ENCODE measurements at places on chromosomes 4 and X. TPM values are rescaled to one million over a fixed set of nuclear protein-coding genes. Genes with fewer than 3 reads are reported as not detected.

GRCh38 chr4:89322671-89323070 is 15.1 kb upstream of the GPRIN3 start:
- no peaks in the 10 kb centered on the region for H3K36me3 ChIP-seq
- H3K27me3 ChIP-seq = no peaks in the 10 kb centered on the region
- H3K27ac ChIP-seq = no peak overlapping the region
- no peak for DNase-seq

GRCh38 chrX:7441586-7441985 is 293.6 kb upstream of the PUDP start:
- H3K36me3 ChIP-seq = no peaks in the 10 kb centered on the region
- no peaks in the 10 kb centered on the region for H3K27me3 ChIP-seq
- no peaks in the 10 kb centered on the region for H3K4me1 ChIP-seq
- H3K27ac ChIP-seq = no peak overlapping the region
- DNase-seq = no peak

The SFRP2 gene
- not detected for total RNA-seq

DNA sequence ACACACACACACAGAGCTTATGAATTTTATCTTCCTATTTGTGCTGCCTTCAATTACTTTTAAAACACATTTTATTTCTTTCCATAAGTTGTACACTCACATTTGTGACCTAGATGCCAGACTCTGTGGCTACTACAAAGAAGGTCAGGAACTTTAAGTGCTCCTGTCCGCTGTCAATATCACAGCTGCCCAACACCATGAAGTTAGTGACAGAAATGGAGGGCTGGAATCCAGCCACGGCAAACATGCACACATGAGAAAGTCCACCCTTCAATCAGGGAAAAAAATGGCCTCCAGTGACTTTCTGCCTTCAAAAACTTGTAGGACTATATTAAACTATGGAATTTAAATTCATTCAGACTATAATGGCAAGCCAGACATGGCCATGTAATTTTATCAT is 334.4 kb upstream of the FSTL5 start:
- no peaks in the 10 kb centered on the region for H3K4me1 ChIP-seq
- H3K27ac ChIP-seq = no peak overlapping the region
- H3K4me3 ChIP-seq = no peak overlapping the region
- DNase-seq = no peak

The ZFYVE28 gene
- 31.4 TPM for total RNA-seq

GRCh38 chr4:32929796-32930699 is 2209.9 kb downstream of the PCDH7 start:
- H3K27ac ChIP-seq = no peak overlapping the region
- H3K4me1 ChIP-seq = no peaks in the 10 kb centered on the region
- no peak overlapping the region for H3K4me3 ChIP-seq
- no peak for DNase-seq
- no peaks in the 10 kb centered on the region for H3K27me3 ChIP-seq

DNA sequence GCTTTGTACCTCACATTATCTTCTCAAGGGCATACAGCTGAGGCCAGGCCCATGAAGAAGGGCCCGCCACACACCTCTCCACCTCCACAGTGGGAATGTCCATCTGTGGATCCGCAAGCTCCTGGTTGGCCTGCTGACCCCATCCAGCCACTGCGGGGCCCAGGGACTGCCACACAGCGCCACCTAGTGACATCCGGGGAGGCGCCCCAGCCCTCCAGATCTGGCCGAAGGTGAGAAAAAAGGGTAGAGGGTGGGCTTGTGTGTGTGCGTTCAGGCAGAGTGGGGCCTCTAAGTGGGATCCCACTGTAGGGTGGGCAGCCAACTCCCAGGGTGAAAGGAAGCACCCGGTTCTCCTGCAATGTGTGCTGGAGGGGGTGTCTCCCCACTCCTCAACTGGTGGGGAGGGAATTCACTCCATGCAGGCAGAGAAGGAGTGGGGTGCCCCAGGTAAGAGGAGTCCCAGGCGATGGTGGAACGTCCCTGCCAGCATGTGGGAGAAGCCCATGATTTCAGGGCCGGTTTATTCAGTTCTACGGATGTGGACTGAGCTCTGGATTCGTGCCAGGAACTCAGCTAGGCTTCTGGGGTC is 117.3 kb downstream of the ENPP6 start:
- no peaks in the 10 kb centered on the region for H3K27me3 ChIP-seq
- peaks cover 5% of the 10 kb centered on the region for H3K4me1 ChIP-seq
- H3K36me3 ChIP-seq = no peaks in the 10 kb centered on the region
- no peak for DNase-seq
- H3K27ac ChIP-seq = no peak overlapping the region

- H3K27ac ChIP-seq = no peak overlapping the region
- H3K27me3 ChIP-seq = no peaks in the 10 kb centered on the region
- H3K4me1 ChIP-seq = no peaks in the 10 kb centered on the region
- DNase-seq = no peak
- H3K36me3 ChIP-seq = peaks cover 8% of the 10 kb centered on the region
Measured at GRCh38 chr4:105679186-105679585, 29.3 kb downstream of the INTS12 start.

DNA sequence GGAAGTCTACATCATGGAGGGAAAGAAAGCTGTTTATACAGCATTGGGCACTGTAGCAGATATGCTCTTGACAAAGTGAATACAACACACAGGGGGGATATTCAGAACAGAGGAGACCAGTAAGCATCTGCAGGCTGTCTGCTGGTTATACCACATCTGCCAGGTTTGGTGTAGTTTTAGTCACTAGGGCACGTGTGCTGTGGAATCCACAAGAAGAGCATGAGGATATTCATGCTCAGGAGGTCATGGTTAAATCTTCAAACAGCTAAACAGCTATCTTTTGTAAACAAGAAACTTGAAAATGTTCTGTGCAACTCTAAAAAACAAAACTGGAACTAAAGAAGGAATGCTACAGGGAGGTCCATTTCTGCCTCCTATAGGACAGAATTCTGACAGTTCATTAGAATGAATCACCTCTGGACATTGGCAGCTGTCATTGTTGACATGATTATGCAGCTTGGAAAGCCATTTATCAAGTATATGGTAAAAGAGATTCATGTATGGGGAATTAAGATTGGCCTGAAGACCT is 175.8 kb downstream of the RCHY1 start:
- no peak for DNase-seq
- no peaks in the 10 kb centered on the region for H3K4me1 ChIP-seq
- no peak overlapping the region for H3K27ac ChIP-seq
- H3K27me3 ChIP-seq = no peaks in the 10 kb centered on the region

GRCh38 chr4:144614850-144615585 is 30.9 kb upstream of the HHIP start:
- H3K27me3 ChIP-seq = no peaks in the 10 kb centered on the region
- DNase-seq = no peak
- no peaks in the 10 kb centered on the region for H3K4me1 ChIP-seq
- no peak overlapping the region for H3K27ac ChIP-seq
- no peak overlapping the region for H3K4me3 ChIP-seq

GRCh38 chrX:107465932-107466620 is 16.6 kb downstream of the FRMPD3 start:
- no peak overlapping the region for H3K27ac ChIP-seq
- no peak for DNase-seq
- no peak overlapping the region for H3K4me3 ChIP-seq
- H3K36me3 ChIP-seq = no peaks in the 10 kb centered on the region

- H3K27ac ChIP-seq = no peak overlapping the region
- no peaks in the 10 kb centered on the region for H3K36me3 ChIP-seq
- no peak for DNase-seq
- no peaks in the 10 kb centered on the region for H3K27me3 ChIP-seq
Measured at GRCh38 chr4:14218641-14219040, 591.1 kb upstream of the BOD1L1 start.

DNA sequence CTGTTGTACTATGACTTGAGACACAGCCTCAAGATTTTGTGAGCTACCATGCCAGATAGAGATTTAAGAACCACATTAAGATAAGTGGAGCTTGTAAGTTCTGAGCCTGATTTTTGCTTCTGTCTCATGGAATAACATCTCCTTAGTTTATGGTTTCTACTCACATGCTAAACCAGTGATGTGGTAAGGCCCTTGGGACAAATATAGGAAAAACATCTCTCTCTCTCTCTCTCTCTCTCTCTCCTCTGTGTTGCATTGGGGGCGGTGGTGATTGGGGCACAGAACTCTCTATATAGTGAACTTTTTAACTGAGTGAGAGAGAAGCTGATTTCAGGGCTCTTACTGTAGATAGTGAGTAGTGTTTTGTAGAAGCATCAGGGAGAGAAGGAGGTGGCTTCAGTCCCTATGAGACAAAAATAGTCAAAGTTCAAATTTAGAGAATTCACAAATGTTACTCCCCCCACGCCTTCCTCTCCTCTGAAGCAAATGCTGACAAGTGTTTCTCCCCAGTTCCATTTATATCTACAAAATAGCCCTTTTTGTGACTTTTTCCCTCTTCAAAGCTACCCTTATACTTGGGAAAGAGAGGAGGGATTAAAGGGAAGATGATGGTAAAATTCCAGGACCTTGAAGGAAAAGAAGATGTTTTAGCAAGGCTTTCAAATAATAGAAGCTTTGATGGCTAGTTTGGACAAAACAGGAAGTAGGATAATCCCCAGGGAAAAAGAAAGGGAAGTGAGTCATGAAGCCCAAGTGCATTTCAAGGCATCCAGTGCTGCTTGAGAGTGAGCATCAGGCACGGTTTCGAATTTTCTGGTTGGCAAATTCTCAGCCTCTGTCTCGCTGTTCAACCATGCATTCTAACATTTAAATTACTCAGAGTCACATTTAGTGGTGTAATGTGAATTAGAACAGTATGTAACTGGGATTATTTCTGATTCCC is 134.3 kb upstream of the AP1S2 start:
- no peak overlapping the region for H3K27ac ChIP-seq
- H3K27me3 ChIP-seq = no peaks in the 10 kb centered on the region
- H3K4me3 ChIP-seq = no peak overlapping the region
- H3K36me3 ChIP-seq = no peaks in the 10 kb centered on the region
- no peaks in the 10 kb centered on the region for H3K4me1 ChIP-seq

- DNase-seq = no peak
- peaks cover 12% of the 10 kb centered on the region for H3K4me1 ChIP-seq
- no peaks in the 10 kb centered on the region for H3K36me3 ChIP-seq
- no peak overlapping the region for H3K27ac ChIP-seq
- H3K27me3 ChIP-seq = no peaks in the 10 kb centered on the region
- no peak overlapping the region for H3K4me3 ChIP-seq
Measured at GRCh38 chr4:6753103-6753560, 29.4 kb upstream of the KIAA0232 start.

DNA sequence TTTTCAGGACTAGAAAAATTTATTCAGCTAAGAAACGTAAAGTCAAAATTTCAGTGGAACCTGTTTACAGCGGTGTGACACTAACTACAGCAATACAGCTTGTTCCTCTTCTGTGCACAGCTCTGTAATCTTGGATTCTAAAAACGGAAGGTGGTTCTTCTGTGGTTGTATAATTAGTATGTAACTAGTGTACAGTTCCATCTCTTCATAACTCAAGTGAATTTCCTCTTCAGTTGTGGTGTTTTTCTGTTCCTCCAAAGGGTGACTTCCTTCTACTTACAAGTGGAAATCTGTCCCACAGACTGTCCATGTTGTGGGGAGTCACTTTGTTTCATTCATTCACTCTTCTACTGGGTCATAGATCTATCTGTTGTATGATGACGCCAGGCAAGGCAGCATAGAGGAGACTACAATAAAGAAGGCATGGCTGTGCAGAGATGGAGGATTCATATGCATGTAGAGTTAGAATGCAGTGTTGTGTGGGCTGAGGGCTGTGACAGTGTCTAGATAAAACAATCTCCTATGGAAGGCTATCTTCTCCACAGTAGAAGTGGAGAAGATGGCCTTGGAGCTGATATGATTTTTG is 5.4 kb downstream of the DAPP1 start:
- H3K4me1 ChIP-seq = peaks cover 62% of the 10 kb centered on the region
- H3K4me3 ChIP-seq = no peak overlapping the region

DNA sequence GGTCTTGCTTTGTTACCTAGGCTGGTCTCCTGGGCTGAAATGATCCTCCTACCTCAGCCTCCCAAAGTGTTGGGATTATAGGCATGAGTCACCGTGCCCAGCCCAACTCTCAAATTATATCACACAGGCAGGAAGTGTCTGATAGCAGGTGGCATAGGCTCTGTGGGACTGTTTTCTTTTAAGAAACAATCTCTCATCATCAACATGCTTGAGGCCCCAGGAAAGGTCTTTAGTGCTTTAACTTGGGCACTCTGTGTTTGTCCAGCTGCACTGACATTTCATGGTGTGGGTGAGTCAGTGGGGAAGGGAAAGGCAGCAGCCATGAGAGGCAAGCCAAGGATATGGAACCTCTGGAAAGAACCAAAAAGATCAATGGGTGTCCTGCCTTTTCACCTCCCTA is 88.1 kb upstream of the TSPAN5 start:
- DNase-seq = no peak
- no peaks in the 10 kb centered on the region for H3K4me1 ChIP-seq
- H3K27me3 ChIP-seq = no peaks in the 10 kb centered on the region
- H3K4me3 ChIP-seq = no peak overlapping the region
- no peaks in the 10 kb centered on the region for H3K36me3 ChIP-seq
